Fibroblast of the aortic adventitia (primary cell): ENCODE measurements at places on chromosomes 12 and 14. TPM values are rescaled to one million over a fixed set of nuclear protein-coding genes. Genes with fewer than 3 reads are reported as not detected.

CCDC197 gene
- not detected in 2 replicates for total RNA-seq

CEBPE gene
- total RNA-seq, result not detected in 2 replicates

HOXC12 gene
- not detected in 2 replicates for total RNA-seq

IL31 gene
- total RNA-seq, result not detected in 2 replicates

CIROP gene
- 1.8 TPM in 1 of 2 replicates, not detected in the other for total RNA-seq

LRRC10 gene
- not detected in 2 replicates for total RNA-seq

ARHGAP9 gene
- 0.18 TPM in 1 of 2 replicates, not detected in the other for total RNA-seq

SLC38A4 gene
- 1.6 and 4.6 TPM in 2 replicates for total RNA-seq

OTOGL gene
- 0.16 and 0.27 TPM in 2 replicates for total RNA-seq

C3AR1 gene
- total RNA-seq, result 0.18 TPM in 1 of 2 replicates, not detected in the other

ERBB3 gene
- total RNA-seq, result 1.2 and 1.5 TPM in 2 replicates

DDN gene
- 0.08 and 0.09 TPM in 2 replicates for total RNA-seq

WSCD2 gene
- total RNA-seq, result not detected in 2 replicates

SCN8A gene
- total RNA-seq, result 7.9 and 17.2 TPM in 2 replicates

CMKLR1 gene
- total RNA-seq, result 0.54 TPM in 1 of 2 replicates, not detected in the other

SIX6 gene
- not detected in 2 replicates for total RNA-seq

AMDHD1 gene
- total RNA-seq, result 0.63 TPM in 1 of 2 replicates, not detected in the other

LRFN5 gene
- total RNA-seq, result 12.1 and 12.8 TPM in 2 replicates

VPS29 gene
- total RNA-seq, result 83.2 and 88.9 TPM in 2 replicates

RARG gene
- 43.9 and 69.4 TPM in 2 replicates for total RNA-seq

DNA sequence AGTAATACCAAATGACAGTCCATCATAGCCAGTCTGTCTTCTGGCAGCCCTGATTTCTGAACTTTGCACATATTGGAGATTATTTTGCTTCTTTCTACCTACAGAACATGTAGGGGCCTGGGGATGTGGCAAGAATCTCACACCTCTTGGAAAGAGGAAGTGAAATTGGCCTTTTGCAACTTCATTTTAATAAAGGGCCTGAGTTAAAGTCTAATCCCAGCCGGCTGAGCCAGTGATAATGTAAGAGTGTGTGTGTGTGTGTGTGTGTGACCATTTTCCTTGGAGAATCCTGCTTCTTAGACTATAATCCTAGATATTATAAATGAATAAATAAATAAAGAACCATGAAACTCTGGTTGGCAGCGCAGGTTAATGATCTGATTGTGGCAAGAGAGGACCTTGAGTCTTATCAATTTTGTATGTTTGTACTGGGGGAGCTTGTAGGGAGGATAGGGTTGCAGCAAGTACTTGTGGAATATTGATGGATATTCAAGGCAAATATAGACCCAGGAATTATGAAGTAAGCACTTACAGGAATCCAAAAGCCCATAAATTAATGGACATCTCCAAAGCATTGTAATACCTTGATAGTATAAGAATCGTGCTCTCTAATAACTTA lies 233.2 kb upstream of the AMIGO2 start:
- DNase-seq, result no peak

- DNase-seq, result peak; percentile 40
These were observed 6.2 kb upstream of the CGRRF1 start for GRCh38 chr14:54503486-54503885.

GRCh38 chr12:54991991-54992375 lies 7.4 kb upstream of the TESPA1 start:
- no peak for DNase-seq

- DNase-seq, result peak; percentile 87
These were observed 134.7 kb downstream of the FGD4 start for GRCh38 chr12:32533971-32534590.

GRCh38 chr14:34103176-34103575 lies 152.3 kb upstream of the EGLN3 start:
- DNase-seq, result no peak

- DNase-seq, result no peak
These were observed 67.8 kb downstream of the HRK start for GRCh38 chr12:116813271-116814041.

DNA sequence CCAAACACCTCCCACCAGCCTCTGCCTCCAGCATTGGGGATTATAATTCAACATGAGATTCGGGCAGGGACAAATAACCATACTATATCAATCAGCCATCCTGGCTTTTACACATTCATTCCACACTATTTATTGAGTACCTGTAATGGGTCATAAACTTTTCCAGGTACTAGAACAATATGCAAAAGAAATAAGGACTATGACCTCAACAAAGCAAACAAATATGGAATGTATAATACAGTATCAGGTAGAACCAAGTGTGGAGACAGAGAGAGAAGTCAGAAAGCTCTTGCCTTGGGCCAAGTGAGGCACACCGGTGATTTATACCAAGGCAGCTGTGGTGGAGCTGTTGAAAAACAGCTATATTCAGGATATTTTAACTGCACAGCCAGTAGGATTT lies 116.3 kb downstream of the TSPAN8 start:
- DNase-seq, result no peak

- no peak for DNase-seq
These were observed 3.4 kb upstream of the DLK1 start for GRCh38 chr14:100723135-100723829.

- DNase-seq, result peak; percentile 84
These were observed 41.1 kb downstream of the AREL1 start for GRCh38 chr14:74671789-74672188.

DNA sequence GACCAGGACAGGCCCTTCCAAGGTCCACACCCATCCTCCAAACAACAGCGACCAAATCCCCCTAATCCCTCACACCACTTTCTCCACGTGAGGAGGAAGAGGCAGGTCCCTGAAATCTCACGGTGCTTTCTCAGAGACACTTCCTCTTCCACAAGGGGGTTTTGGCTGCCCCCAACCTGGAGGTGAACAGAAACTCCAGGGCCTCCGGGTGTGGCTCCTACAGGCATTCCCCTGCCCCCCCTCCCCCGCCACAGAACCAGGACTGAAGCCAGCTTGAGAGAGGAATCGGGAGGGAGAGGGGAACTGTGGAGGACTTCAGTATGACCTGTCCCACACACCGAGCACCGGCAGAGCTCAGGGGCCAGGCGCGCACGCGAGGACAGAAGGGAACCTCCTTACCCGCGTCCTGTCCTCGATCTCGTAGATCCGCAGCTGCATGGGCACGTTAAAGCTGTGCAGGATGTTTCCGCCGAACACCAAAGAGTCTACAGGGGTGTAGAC lies 60.2 kb downstream of the KDM2B start:
- no peak for DNase-seq

GRCh38 chr12:105455261-105455660 lies 124.8 kb downstream of the C12orf75 start:
- no peak for DNase-seq

GRCh38 chr14:92613008-92613658 lies 99.6 kb downstream of the RIN3 start:
- no peak for DNase-seq

GRCh38 chr14:99163446-99163845 lies 108.6 kb downstream of the BCL11B start:
- no peak for DNase-seq

DNA sequence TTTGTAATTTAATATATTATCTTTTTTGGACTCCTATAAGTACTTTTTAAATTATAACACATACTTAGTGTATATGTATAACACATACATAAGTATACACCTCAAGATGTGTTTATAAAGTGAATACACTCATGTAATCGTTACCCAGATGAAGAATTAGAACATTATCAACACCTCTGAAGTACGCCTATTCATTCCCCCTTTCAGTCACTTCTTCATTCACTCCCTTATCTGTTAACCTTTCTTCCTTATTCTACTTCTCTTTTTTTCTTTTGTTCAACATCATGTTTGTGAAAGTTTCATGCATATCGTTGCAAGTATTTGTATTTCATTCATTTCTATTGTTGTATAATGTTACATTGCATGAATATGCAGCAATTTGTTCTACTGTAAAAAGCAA lies 98.5 kb downstream of the ARID2 start:
- DNase-seq, result no peak

GRCh38 chr12:68506619-68507018 lies 104.1 kb upstream of the RAP1B start:
- no peak for DNase-seq

DNA sequence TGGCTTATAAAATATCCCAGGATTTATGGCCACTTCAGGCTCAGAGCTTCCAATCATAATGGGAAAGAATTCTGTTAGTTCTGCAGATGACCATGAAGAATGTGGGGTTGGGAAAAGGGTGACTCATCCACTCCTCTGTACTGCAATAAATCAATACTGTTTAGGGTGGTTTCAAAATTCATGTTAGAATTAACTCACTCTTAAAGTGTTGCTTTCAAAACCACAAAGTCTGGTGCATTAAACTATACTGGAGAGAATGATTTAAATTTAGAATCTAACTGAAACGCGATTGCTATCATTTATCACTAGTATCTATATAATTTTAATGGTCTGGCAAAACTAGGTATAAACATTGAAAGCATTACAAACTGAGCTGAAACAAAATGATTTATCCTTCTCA lies 798 bp downstream of the CCDC198 start:
- peak; percentile 59 for DNase-seq

GRCh38 chr12:76183459-76184186 lies 99.1 kb upstream of the NAP1L1 start:
- DNase-seq, result peak; percentile 100

- peak; percentile 69 for DNase-seq
These were observed 11.4 kb upstream of the BCAT1 start for GRCh38 chr12:24960222-24960855.

- no peak for DNase-seq
These were observed 9.6 kb downstream of the BMP4 start for GRCh38 chr14:53947094-53947445.

GRCh38 chr12:47824198-47824597 lies 4.5 kb upstream of the HDAC7 start:
- no peak for DNase-seq

DNA sequence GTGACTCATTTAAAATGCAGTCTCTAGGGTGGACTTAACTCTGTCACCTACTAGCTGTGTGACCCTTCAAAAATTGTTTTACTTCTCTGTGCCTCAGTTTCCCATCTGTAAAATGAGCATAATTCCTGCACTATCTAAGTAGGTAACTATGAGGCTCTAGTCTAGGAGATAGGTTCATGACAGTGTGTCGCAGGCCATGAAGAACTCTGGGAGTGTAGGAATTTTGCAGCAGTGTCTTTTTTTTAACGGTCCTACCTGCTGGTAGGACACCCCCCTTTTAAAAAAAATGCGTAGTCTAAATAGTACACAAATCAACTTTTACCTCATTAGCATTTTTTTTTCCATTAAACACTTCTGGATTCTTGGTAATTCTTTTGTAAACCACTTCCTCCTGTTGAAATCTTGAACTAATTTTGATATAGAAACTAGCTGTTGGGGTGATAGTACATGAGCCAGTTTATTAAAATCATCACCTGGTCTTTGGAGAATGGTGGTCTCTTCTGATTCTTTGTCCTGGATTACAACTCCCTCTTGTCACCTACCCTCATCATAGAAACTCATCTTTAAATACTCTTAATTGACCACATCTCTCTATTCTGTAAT lies 86.0 kb upstream of the SLC38A2 start:
- DNase-seq, result no peak

GRCh38 chr12:97306147-97306546 lies 156.5 kb upstream of the RMST start:
- no peak for DNase-seq

GRCh38 chr14:88502740-88503139 lies 52.1 kb downstream of the PTPN21 start:
- DNase-seq, result no peak

- no peak for DNase-seq
These were observed 13.4 kb upstream of the NAV3 start for GRCh38 chr12:77817276-77817675.

- DNase-seq, result peak; percentile 70
These were observed 41.4 kb downstream of the COX16 start for GRCh38 chr14:70317969-70318634.

GRCh38 chr12:68622250-68622649 lies 11.6 kb downstream of the RAP1B start:
- DNase-seq, result no peak

DNA sequence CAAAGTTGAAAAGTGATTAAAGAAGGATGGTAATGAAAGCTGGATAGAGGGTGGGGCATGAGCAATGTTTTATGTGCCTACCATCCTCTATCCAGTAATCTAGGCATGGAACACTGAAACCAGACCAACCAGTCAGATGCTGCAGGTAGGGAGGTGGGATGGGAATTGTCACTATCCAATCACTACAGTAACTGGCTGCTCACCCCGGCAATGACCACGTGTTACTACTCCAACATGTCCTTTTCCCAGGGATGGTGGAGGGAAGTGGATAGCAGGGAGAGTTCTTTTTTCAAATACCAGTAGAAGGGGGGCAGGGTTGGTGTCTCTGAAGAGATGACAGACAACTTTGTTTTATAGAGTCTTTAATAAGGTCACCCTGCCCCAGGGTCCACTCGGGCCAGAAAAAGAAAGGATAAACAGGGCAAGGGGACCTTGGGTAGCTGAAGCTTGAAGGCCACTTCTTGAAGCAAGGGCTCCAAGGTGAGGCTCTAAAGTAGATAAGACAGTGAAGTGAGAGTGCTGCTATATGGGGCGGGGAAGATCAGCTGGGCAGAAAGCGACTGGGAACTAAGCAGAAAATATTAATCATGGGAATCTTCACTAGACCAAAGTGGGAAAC lies 14.7 kb upstream of the CDH24 start:
- DNase-seq, result no peak

DNA sequence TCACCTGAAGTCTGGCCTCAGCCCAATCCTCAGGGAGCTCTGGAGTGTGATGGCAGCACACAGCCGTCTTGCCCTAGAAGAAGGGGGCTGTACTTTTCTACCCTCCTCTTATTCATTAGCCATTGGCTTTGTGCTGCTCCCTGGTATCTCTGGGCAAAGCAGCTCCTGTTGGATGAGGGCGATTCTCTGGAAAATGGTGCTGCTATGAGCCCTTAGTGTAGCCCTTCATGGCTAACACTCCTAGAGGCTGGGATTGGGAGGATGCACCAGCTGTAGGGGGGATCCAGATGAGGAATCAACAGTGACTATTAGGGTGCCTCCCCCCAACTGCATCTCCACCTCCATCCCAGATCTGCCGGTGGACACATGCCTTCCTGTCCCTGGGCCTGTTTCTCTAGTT lies 32.6 kb downstream of the RPH3A start:
- DNase-seq, result no peak

- DNase-seq, result no peak
These were observed 16.3 kb downstream of the LUM start for GRCh38 chr12:91094957-91095356.

DNA sequence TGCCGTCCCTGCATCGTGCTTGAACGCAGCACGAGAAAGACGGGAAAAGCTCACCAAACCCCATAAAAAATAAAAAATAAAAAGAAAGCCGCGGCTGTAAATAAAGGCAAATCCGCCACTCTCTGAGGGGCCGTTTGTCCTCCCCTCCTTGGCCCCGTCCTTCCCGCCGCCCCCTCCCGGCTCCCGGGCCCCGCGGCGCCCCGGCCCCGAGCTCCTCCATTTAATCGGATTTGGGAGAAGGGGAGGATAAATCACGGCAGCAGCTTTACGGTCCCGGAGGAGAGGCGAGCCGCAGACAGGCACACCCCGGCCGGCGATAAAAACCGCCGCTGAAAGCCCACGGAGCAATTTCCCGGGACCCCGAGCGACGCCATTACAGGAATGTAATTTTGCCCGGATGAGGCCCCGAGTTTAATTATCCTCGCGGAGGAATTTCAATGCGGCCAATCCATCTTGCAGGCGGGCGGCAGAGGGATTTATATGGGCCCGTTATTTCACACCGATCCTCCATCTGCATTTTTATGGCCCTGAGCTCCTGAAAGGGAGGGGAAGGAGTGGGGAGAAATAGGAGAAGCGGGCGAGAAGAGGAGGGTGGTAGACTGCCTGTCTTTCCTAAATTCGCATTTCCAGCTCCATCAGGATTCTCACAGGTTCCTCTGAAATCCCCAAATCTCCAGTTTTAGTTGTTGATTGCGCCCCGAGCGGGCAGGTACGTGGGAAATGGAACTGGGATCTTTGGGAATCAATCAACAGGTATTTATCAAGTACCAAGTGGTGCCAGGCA lies 1.3 kb upstream of the ATP5MC2 start:
- peak; percentile 31 for DNase-seq
